ENCODE measurements at places on chromosomes 7 and 10. TPM values are rescaled to one million over a fixed set of nuclear protein-coding genes. Genes with fewer than 3 reads are reported as not detected.

MYL10 gene
- total RNA-seq, result not detected

MET gene
- total RNA-seq, result 254 TPM

PTF1A gene
- total RNA-seq, result not detected

SPDYE1 gene
- total RNA-seq, result not detected

ADAM12 gene
- 14.0 TPM for total RNA-seq

SLC13A1 gene
- not detected for total RNA-seq

ZSWIM8 gene
- 22.8 TPM for total RNA-seq

GATA3 gene
- 1.7 TPM for total RNA-seq

RET gene
- total RNA-seq, result 0.37 TPM

CCDC172 gene
- total RNA-seq, result not detected

SPDYE2 gene
- total RNA-seq, result not detected

BMPER gene
- total RNA-seq, result not detected

STEAP2 gene
- total RNA-seq, result 7.8 TPM

ASIC3 gene
- total RNA-seq, result 1.6 TPM

UTF1 gene
- not detected for total RNA-seq

DOCK1 gene
- total RNA-seq, result 17.1 TPM

NPFFR1 gene
- total RNA-seq, result not detected

MACC1 gene
- total RNA-seq, result not detected
